ENCODE measurements at places on chromosomes 5 and 9. TPM values are rescaled to one million over a fixed set of nuclear protein-coding genes. Genes with fewer than 3 reads are reported as not detected.

Gene IL4
- not detected for total RNA-seq

GRCh38 chr5:42089705-42090104, 164.6 kb downstream of the FBXO4 start:
- no peak for DNase-seq

DNA sequence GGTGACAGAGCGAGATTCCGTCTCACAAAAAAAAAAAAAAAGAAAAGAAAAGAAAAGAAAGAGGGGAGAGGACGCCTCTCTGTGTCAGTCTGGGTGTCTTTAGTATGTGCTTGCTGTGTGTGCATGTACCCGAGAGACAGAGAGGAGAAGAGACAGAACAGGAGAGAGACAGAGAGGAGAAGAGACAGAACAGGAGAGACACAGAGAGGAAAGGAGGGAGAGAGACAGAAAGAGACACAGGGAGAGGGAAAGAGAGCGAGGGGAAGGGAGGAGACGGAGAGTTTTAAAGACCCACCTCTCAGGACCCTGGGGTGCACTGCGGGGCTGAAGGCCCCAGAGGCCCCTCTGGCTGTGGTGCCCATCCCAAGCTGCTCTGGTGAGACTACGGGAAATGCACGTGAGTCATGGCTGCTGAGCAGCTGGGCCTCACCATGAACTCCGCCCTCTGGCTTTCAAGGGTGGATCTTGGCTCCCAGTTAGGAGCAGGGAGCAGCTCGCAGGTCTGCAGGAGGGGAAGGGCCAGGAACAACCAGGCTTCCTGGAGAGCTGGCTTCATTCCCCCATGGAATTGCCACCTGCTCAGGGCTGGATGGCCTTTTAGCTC, 7.9 kb downstream of the SLC6A3 start:
- no peak for DNase-seq

DNA sequence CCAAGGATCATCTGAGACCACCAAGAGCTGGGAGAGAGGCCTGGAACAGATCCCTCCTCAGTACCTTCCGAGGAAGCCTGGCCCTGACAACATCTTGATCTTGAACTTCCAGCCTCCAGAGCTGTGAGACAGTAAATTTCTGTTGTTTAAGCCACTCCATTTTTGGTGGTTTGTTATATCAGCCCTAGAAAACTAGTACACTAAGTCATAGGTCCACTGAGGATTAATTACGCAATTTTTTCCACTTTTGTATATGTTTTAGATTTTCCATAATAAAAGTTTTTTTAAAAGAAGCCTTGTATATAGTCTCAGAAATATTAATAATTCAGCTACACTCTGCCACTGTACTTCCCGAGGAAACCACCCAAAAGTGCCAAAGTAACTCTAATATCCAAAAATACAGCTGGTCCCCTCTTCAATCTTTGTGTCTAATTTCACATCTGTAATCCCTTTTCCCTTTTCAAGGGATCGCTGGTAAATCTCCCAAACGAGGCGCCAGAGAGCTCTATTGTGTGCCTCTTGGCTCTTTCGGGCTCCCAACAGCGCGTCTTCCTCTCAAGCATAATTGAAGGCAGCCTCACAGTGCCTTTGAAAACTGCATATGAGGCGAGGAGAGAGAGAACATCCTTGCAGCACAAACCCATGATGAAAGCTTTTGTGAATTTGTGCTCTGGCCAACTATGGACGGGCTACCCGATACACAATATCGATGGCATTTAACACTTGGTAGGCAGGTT, 32.7 kb downstream of the PRUNE2 start:
- no peak for DNase-seq

Gene STXBP1
- total RNA-seq = 50.9 TPM

Gene NTNG2
- 1.8 TPM for total RNA-seq

- DNase-seq = no peak
These were observed 332.0 kb downstream of the SPATA31D1 start for GRCh38 chr9:82320566-82320965.

GRCh38 chr9:100408546-100409175, 18.3 kb upstream of the MSANTD3 start:
- no peak for DNase-seq

Gene TLE1
- total RNA-seq = 9.7 TPM

Gene PCDHB4
- total RNA-seq = 1.7 TPM

Gene ZNF367
- 4.3 TPM for total RNA-seq
